Adipocyte (in vitro differentiated cells): ENCODE measurements at places on chromosomes 7 and 10.

GRCh38 chr7:93218997-93219827 lies 7.1 kb downstream of the HEPACAM2 start:
- no peak for DNase-seq

GRCh38 chr7:17368856-17369524 lies 70.5 kb downstream of the AHR start:
- no peak for DNase-seq

GRCh38 chr10:98168147-98168546 lies 33.7 kb downstream of the R3HCC1L start:
- no peak for DNase-seq

GRCh38 chr7:41769162-41769561 lies 66.3 kb upstream of the INHBA start:
- no peak for DNase-seq

DNA sequence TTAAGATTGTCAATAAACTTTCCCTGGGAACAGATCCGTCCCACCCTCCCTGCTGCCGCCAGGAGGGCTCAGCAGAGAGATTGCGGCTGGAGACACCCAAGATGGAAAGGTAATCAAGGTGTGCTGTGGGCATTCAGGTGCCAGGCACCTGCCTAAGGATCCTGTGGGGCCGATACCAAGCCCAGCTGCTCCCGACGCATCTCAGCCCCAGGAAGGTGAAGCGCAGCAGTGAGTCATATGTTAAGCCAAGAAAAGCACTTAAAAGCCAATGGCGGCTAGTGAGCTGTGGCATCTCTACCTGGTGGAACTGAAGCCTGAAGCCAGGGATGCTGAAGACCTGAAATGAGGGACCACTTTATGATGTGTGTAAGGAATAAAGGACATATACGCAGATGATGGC lies 6.1 kb downstream of the WDR86 start:
- DNase-seq = no peak

- no peak for DNase-seq
Observed at GRCh38 chr10:95188593-95188992, 5.4 kb upstream of the ACSM6 start.

DNA sequence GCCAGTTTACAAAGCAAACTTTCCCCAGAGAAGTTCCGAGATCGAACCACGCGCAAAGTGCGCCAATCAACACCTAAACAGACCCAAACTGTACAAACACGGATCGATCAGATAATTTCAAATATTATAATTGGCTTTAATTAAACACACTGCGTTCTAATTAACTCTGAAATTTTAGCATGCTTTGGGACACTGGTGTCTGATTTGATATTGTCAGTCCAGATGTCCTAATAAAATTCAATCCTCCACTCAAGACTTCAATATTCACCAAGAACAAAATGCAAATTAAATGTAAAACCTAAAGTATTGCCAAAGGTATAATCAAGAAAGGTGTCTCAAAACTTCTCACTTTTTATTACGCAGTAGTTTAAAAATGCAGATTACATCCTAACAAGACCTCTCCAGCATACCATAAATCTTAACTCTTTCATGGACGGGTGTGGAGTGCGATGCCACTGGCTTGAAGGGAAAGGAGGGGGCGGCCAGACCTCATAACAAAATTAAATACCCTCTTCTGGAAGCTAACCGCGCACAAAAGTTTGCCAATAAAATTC lies 5.9 kb upstream of the EBF3 start:
- DNase-seq = no peak

GRCh38 chr10:60093317-60093716 lies 187.0 kb upstream of the CCDC6 start:
- no peak for DNase-seq
